ENCODE measurements at places on chromosomes 7 and 10.

GRCh38 chr7:47190462-47190861 lies 391.4 kb downstream of the TNS3 start:
- DNase-seq: no peak

DNA sequence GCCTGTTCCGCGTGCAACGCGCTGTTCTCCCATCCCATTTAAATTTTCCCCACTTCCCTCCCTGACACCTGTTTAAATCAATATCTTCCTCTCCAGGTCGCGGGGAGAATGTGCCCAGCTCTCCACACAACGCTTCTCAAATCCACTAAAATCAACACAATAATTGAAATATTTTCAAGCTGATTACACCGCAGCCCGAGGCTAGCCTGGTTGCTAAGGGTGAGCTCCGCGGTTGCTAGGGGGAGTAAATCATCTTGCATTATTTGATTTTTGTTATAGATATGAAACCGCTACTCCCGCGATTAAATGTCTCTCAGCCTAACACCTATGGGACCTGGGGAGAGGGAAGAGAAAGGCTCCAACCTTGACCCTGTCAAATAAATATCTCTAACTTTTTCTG lies 36.2 kb downstream of the UNCX start:
- DNase-seq: no peak

GRCh38 chr7:40008223-40008815 lies 58.3 kb downstream of the CDK13 start:
- DNase-seq: no peak

- no peak for DNase-seq
Observed at GRCh38 chr10:124649214-124649613, 95.0 kb downstream of the FAM53B start.

Measured in stimulated activated CD8-positive, alpha-beta memory T cell treated with anti-CD3 and anti-CD28 coated beads, Interleukin-2, amount 100 ng/mL, for 1 hour (primary cell).